ENCODE measurements at places on chromosomes 13 and 19. TPM values are rescaled to one million over a fixed set of nuclear protein-coding genes. Genes with fewer than 3 reads are reported as not detected.

DNA sequence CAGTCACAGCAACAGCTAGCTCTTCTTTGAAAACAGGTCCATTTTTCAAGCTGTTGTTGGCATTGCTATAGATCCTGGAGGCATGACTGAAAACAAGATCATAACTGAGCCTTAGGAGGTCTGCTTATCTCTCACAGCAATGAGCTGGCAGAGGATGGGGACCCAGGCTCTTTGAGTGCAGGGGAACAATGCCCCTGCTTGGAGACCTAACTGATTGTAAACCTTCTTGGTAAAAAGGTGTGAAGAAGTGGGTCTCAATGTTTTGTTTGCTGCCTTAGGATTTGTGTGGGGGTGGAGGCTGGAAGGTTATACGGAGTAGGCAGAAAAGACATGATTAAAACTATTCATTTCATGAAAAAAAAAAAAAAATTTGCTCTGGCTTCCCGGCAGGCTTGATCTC, 94.6 kb downstream of the EFNB2 start:
- H3K4me3 ChIP-seq: no peak overlapping the region
- H3K27ac ChIP-seq: no peak overlapping the region
- H3K27me3 ChIP-seq: peaks cover 10% of the 10 kb centered on the region
- no peaks in the 10 kb centered on the region for H3K36me3 ChIP-seq

DNA sequence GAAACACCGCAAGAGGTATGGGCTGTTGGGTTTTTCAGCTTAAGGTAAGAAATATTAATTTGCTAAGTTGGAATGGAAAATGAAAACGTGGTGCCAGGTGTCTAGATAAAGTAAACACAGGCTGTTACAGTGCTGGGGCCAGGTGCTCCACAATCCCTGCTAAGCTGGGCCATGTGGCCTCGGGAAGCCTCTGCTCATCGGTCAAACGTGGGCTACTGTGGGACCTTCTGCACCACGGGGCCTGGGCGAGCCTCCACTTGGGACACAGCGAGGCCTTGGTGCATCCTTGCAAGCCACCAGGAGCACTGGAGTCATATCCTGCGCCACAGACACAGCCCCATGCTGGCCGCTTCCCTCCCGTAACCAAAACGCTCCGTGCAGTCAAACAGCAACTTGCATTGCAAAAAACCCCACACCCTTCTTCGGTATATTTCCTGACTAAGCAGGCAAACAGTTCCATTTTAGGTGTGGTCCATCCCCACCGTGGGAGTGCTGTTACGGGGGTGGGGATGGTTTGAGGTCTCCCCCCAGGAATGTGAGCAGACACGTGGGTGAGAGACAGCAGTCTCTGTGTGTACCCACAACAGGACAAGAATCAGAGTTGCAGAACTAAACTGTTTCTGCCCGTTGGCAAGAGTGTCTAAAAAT, 96.3 kb upstream of the SOX1 start:
- H3K36me3 ChIP-seq: no peaks in the 10 kb centered on the region
- H3K27ac ChIP-seq: no peak overlapping the region
- H3K4me1 ChIP-seq: peaks cover 15% of the 10 kb centered on the region
- DNase-seq: no peak

DNA sequence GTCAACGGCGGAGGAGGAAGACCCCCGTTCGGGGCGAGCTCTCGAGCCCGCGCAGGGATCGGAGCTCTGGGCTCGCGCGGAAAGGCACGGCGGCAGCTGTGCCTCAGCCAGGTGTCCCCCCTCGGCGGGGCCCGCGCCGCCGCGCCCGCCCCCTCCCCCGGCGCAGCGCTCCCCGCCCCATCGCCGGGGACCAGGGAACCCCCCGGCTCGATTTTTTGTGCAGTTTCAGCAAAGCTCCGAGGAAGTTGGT, 110.0 kb downstream of the KCNRG start:
- H3K4me3 ChIP-seq: peak overlapping the region; percentile 100
- peaks cover 76% of the 10 kb centered on the region for H3K4me1 ChIP-seq
- peaks cover 21% of the 10 kb centered on the region for H3K27me3 ChIP-seq
- DNase-seq: no peak
- peak overlapping the region; percentile 100 for H3K27ac ChIP-seq

DNA sequence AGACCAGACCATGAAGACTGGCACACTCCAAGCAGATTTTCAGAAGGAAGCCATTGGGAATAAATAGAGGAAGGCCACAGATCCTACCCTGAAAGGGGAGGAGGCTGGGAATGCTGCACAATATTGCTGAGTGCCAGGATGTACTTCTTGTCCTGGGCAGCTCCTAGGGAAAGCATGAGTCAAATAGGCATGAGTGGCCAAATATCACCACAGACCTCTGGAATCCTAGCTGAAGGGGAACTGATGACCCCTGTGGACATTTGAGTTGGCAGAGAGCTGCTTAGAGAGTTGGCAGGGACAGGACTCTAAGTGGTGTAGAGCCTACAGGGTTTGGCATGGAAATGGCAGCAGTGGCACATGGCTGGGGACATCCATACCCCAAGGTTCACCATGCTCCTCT, 234.3 kb upstream of the TRPC4 start:
- no peaks in the 10 kb centered on the region for H3K4me1 ChIP-seq
- no peak overlapping the region for H3K4me3 ChIP-seq
- no peaks in the 10 kb centered on the region for H3K36me3 ChIP-seq
- H3K27me3 ChIP-seq: no peaks in the 10 kb centered on the region
- H3K27ac ChIP-seq: no peak overlapping the region

DNA sequence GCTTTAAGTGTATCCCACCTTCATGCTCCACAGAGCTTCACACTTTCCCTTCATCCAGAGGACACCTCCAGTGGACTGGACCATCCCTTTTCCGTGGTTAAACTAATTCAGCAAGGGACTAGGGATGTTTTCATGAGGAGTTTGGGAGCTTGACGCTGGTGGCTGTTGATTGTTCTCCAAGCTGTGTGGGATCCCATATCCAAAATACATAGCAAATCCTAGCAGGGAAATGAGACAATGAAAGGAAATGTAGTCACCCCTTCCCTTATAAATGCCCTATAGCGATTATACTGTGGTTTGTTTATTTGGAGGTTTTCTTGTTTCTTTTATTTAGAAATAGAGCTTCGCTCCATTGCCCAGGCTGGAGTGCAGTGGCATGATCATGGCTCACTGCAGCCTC, 31.6 kb upstream of the DPRX start:
- no peak for DNase-seq
- no peaks in the 10 kb centered on the region for H3K36me3 ChIP-seq
- H3K4me1 ChIP-seq: no peaks in the 10 kb centered on the region

DNA sequence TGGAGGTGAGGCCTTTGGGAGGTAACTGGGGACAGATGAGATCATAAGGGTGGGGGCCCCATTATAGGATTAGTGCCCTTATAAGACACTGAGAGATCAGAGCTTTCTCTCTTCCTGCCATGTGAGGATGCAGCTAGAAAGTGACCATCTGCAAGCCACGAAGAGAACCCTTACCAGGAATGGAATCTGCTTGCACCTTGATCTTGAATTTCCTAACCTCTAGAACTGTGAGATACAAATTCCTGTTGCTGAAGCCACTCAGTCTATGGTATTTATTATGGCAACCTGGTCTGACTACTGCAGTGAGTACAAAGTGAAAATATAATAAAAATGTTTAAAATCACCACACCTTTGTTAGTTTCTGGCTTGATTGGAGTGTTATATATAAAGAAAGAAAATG, 388.0 kb downstream of the LMO7 start:
- H3K4me1 ChIP-seq: no peaks in the 10 kb centered on the region
- no peak for DNase-seq
- H3K4me3 ChIP-seq: no peak overlapping the region
- no peak overlapping the region for H3K27ac ChIP-seq
- no peaks in the 10 kb centered on the region for H3K27me3 ChIP-seq

DNA sequence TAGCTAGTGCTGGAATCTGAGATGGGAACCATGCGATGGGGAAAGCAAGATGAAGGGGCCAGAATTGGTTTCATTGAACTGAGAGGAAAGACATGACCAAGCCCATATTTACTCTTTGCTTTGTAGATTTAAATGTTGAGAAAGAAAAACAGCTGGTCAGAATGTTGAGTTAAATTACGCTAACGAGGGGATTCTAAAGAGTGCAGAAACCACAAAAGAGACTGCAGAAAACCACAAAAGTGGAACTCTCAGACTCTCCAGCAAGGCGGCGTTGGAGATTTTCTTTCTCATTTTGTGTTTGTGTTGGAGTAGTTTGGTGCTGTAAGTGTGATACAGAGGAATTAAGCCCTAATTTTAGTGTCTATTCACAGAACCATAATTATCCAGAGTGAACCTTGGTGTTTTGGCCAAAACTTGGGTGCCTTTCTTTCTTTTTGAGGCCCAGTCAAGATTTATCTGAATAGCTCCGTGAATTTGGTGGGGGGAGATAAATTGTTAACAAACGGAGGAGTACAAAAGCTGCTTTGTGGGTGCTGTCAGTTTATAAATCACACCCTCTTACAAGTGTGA, 26.3 kb downstream of the SAE1 start:
- H3K27ac ChIP-seq: peak overlapping the region; percentile 93
- H3K36me3 ChIP-seq: peaks cover 30% of the 10 kb centered on the region
- H3K4me1 ChIP-seq: peaks cover 57% of the 10 kb centered on the region

DNA sequence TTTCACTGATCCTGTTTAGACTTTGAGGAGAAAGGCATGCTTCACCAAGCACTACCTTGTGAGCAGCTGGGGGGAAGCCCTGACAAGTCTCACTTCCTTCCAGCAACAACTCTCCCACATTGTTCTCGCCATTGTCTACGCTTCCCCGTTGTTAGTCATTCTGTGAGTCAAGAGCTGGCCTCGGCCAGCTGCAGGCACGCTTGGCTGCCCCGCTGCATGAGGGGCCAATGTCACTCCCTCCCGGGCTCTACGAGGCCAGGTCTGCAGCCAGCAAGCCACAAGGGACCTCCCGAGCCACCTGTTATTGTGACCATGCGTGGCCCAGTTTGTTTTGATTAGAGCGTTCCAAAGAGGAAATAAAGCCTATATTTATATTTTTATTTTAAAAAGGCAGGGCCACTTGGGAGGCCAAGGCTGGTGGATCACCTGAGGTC, 220.9 kb downstream of the FOXO1 start:
- H3K4me3 ChIP-seq: no peak overlapping the region
- peaks cover 55% of the 10 kb centered on the region for H3K4me1 ChIP-seq
- H3K27me3 ChIP-seq: no peaks in the 10 kb centered on the region
- DNase-seq: peak; percentile 42
- peak overlapping the region; percentile 56 for H3K27ac ChIP-seq
- H3K36me3 ChIP-seq: no peaks in the 10 kb centered on the region

DNA sequence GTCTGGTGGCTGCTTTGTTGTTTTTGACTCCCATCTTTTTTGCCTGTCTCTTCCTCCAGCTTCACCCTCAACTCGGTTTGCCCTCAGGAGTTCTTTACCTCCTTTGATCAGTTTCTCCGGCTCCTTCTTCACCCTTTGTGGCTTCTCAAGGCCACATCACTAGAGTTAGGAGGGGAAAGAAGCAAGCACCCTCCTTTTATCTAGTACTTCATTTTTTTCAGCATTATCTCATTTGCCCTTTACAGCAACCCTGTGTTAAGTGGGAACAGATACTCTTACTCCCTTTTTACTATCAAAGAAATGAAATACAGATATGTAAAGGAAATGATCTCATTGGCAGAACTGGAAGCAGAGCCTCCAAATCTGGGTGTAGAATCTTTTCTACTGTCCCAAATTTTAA, 26.9 kb downstream of the RAP2A start:
- H3K36me3 ChIP-seq: peaks cover 17% of the 10 kb centered on the region
- no peak for DNase-seq
- peaks cover 39% of the 10 kb centered on the region for H3K4me1 ChIP-seq

GRCh38 chr13:41150058-41150457, 17.5 kb upstream of the KBTBD6 start:
- H3K27me3 ChIP-seq: no peaks in the 10 kb centered on the region
- H3K4me3 ChIP-seq: no peak overlapping the region
- no peak for DNase-seq
- peaks cover 45% of the 10 kb centered on the region for H3K36me3 ChIP-seq

DNA sequence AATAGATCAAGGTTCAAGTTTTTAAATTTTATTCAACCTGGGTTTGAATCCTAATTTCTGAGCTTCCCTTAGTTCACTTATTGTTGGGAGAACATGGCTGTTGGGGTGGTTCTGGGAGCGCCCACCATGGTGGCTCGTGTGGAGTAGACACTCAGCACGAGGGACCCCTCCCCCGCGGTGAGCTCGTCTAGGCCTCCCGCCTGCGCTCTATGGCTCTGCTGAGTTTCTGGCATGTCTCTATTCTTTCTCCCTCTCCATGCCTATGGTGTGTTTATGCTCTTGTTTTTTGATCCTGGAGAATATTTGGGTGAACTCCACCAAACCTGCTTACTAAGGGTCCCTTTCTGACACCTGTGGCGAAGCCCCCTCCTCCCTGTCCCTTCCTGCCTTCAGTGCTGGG, 1.6 kb upstream of the EPN1 start:
- H3K36me3 ChIP-seq: peaks cover 44% of the 10 kb centered on the region
- no peaks in the 10 kb centered on the region for H3K27me3 ChIP-seq
- DNase-seq: no peak
- H3K4me3 ChIP-seq: no peak overlapping the region

- H3K4me1 ChIP-seq: no peaks in the 10 kb centered on the region
- no peaks in the 10 kb centered on the region for H3K36me3 ChIP-seq
- no peak for DNase-seq
These were observed 229.4 kb downstream of the ITGBL1 start for GRCh38 chr13:101681834-101682233.

- H3K36me3 ChIP-seq: peaks cover 48% of the 10 kb centered on the region
- peaks cover 2% of the 10 kb centered on the region for H3K4me1 ChIP-seq
- H3K27ac ChIP-seq: no peak overlapping the region
These were observed 5.6 kb upstream of the ZNF43 start for GRCh38 chr19:21841488-21842097.

GRCh38 chr13:51581148-51581820, 3.0 kb upstream of the WDFY2 start:
- no peak overlapping the region for H3K4me3 ChIP-seq
- H3K27ac ChIP-seq: no peak overlapping the region
- H3K27me3 ChIP-seq: no peaks in the 10 kb centered on the region
- H3K4me1 ChIP-seq: peaks cover 25% of the 10 kb centered on the region
- DNase-seq: no peak

DNA sequence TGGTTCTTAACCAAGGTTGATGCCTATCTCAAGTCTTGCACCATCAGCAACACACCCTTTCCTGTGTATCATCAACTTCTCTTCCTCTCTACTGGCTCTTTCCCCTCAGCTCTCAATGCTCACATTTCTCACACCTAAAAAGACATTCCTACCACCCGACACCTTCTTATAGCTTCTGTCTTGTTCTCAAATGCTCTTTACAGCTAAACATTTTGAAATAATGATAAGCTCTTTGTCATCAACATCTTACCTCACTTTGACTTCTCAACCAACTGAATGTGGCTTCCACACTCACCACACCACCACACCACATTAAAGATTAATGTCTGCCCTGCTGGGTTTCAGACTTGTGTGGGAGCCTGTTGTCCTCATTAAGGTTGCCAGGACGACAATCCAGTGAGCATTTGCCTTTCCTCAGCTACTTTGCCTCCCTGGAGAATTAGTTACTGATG, 67.8 kb downstream of the RXFP2 start:
- no peak overlapping the region for H3K4me3 ChIP-seq
- H3K27me3 ChIP-seq: no peaks in the 10 kb centered on the region
- no peak for DNase-seq
- no peak overlapping the region for H3K27ac ChIP-seq
- H3K36me3 ChIP-seq: no peaks in the 10 kb centered on the region

- no peak for DNase-seq
- H3K27me3 ChIP-seq: peaks cover 13% of the 10 kb centered on the region
- peaks cover 27% of the 10 kb centered on the region for H3K36me3 ChIP-seq
- no peaks in the 10 kb centered on the region for H3K4me1 ChIP-seq
These were observed 3.9 kb upstream of the TMPRSS9 start for GRCh38 chr19:2356036-2356646.

The PGLYRP2 gene
- not detected for total RNA-seq

The ARHGAP35 gene
- 75.4 TPM for total RNA-seq

The PDX1 gene
- not detected for total RNA-seq

The ZNF221 gene
- 3.7 TPM for total RNA-seq

The HIPK4 gene
- not detected for total RNA-seq

The MCF2L gene
- total RNA-seq: 41.2 TPM

The SRRM5 gene
- 0.30 TPM for total RNA-seq

The TBXA2R gene
- total RNA-seq: 2.3 TPM

The DIAPH3 gene
- 0.25 TPM for total RNA-seq

All from left ventricle myocardium inferior (tissue), 1 donor.